ENCODE measurements at places on chromosomes 12 and 14. TPM values are rescaled to one million over a fixed set of nuclear protein-coding genes. Genes with fewer than 3 reads are reported as not detected.

Gene APOLD1
- polyA plus RNA-seq: 2.2 TPM

Gene PTPRB
- 7.8 TPM for polyA plus RNA-seq

DNA sequence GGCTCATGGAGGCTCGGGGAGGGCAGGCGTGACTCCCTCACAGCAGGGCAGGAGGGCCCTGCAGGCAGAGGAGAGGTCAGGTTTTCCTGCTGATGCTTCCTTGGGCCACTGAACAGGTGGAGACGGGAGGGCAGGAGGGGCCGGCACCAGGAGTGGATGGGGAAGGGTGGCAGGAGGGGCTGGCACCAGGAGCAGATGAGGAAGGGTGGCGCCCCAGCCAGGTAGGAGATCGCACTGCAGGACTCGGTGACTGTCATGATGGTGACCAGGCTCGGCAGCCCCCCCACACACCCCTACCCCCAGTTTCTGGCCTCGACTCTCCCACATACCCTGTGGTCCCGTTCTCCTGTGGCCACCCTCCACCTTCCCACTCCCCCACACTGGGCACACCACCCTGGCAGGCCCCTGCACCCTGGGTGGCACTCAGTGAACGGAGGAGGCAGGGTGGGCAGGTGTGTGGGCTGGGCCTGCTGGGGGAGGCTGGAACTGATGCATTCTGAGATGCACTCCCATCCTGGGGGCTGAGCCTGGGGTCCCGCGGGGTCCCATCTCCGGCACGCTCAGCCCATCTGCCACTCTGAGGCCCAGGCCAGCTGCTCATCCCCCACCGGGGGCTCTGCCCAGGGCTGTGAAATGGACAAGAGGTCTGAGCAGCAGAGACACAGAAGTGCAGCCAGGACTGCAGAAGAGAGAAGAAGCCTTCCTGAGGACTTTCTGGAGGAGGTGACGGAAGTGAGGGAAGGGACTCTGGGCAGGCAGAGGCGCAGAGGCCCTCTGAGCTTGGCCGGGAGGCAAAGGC, 2.8 kb downstream of the NUDT14 start:
- no peak for DNase-seq
- H3K27me3 ChIP-seq: no peaks in the 10 kb centered on the region
- H3K27ac ChIP-seq: no peak overlapping the region
- H3K4me3 ChIP-seq: no peak overlapping the region
- H3K36me3 ChIP-seq: no peaks in the 10 kb centered on the region

DNA sequence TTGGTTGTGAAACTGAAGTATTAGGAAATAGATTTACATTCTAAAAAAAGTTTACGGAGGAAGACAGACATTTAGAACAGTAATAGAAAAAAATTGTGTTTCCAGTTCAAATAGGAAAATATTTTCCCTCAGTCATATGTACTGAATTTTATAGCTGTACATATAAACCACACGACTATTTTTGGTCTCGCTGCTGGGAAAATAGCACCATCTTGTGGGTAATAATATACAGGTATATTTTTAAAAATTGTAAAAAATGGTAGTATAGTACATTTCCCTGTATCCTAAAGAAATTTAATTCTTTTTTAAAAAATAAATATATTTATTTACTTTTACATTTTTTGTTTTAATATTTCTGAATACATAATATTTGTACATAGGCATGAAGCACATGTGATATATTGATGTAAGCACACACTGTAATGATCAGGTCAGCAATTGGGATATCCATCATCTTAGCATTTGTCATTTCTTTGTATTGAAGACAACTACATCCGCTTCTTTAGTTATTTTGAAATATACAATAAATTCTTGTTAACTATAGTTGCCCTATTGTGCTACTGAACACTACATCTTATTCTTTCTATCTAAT, 168.6 kb downstream of the ALX1 start:
- no peaks in the 10 kb centered on the region for H3K4me1 ChIP-seq
- no peaks in the 10 kb centered on the region for H3K27me3 ChIP-seq
- H3K4me3 ChIP-seq: no peak overlapping the region
- no peaks in the 10 kb centered on the region for H3K36me3 ChIP-seq

DNA sequence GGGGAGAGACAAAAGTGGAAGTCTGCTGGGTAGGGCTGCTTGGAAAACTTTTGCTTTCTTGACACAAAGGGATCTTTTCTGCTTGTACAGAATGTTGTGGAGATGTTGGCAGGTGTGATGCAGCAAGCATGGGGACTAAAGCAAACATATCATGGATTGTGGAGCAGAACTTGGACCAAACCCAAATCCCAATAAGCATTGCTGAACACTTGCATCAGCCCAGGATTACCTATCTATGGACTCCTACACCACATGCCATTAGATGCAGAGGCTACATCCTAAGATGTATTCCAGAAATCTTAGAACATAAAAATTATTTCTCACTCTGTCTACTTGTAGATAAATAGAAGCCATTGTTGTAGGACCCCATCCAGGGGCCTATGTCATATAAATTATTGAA, 44.7 kb upstream of the RERG start:
- no peaks in the 10 kb centered on the region for H3K4me1 ChIP-seq
- no peak overlapping the region for H3K27ac ChIP-seq
- no peak for DNase-seq
- H3K36me3 ChIP-seq: no peaks in the 10 kb centered on the region
- no peak overlapping the region for H3K4me3 ChIP-seq

Data from liver (tissue), 10 donors.